HCT116 (cell line): ENCODE measurements at places on chromosomes 4 and X. TPM values are rescaled to one million over a fixed set of nuclear protein-coding genes. Genes with fewer than 3 reads are reported as not detected.

GRCh38 chrX:80879143-80879542 is 69.5 kb upstream of the BRWD3 start:
- H3K4me1 ChIP-seq: no peaks in the 10 kb centered on the region
- DNase-seq: no peak
- H3K36me3 ChIP-seq: no peaks in the 10 kb centered on the region
- no peaks in the 10 kb centered on the region for H3K27me3 ChIP-seq
- H3K27ac ChIP-seq: no peak overlapping the region

The GAGE12J gene
- not detected for total RNA-seq

DNA sequence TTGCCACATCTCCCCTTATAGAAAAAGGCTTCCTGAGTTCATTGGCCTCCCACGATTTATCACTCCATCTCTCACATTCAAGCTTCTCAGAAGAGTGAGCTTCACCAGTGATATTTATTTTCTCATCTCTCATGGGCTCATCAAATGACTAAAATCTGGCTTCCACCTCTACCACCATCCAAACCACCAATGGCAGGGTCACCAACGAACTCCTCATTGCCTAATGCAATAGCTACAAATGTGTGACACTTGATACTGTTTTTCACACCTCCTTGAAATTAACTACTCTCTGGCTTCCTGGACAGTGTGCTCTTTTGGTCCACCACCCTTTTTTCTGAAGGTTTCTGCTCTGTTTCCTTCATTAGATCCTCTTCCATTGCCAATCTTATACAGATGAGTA is 129.0 kb downstream of the SH2D1A start:
- no peak overlapping the region for H3K27ac ChIP-seq
- H3K27me3 ChIP-seq: no peaks in the 10 kb centered on the region
- no peaks in the 10 kb centered on the region for H3K4me1 ChIP-seq
- no peak overlapping the region for H3K4me3 ChIP-seq

The FAM120C gene
- 6.1 TPM for total RNA-seq

DNA sequence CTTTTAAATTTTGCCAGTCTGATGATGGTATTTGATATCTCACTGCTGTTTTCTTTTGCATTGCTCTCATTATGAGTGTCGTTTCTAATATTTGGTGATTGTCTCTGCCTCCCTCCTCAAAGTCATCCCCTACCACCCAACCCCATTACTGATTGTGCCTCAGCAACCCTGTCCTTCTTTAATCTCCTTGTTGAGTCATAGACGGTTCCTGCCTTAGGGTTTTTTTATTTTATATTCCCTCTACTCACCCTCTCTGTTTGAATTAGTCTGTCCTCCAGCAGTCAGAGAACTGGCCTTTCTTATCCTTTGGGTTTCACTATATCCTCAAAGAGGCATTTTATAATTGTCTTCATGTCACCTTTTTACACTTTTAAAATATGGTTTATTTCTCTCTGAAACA is 409.3 kb upstream of the CPEB2 start:
- H3K4me3 ChIP-seq: no peak overlapping the region
- H3K4me1 ChIP-seq: no peaks in the 10 kb centered on the region
- H3K27ac ChIP-seq: no peak overlapping the region
- H3K36me3 ChIP-seq: no peaks in the 10 kb centered on the region
- DNase-seq: no peak

- no peaks in the 10 kb centered on the region for H3K36me3 ChIP-seq
- no peak overlapping the region for H3K27ac ChIP-seq
- no peak overlapping the region for H3K4me3 ChIP-seq
- no peaks in the 10 kb centered on the region for H3K4me1 ChIP-seq
Observed at GRCh38 chrX:105190252-105190853, 30.1 kb downstream of the TEX13A start.

DNA sequence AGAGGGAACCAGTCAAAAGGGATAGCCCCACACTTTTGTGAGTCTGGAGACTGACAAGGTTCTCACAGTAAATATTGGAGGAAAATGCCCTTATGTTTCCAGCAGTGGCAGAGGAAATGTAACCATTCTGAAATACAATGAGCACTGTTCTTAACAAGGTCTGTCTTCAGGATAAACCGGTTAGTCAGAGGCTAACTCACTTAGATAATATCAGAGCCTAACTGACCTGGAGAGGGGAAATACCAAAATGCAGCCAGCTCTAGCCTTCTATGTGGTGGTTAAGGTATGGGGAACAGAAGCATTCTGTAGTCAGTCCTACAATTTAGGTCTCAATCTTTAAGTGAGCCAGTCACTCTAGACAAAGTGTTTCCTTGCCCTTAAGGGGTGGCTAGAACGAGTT is 70.8 kb downstream of the TBCK start:
- H3K4me1 ChIP-seq: no peaks in the 10 kb centered on the region
- no peak for DNase-seq
- H3K27ac ChIP-seq: no peak overlapping the region
- no peak overlapping the region for H3K4me3 ChIP-seq

GRCh38 chr4:88900432-88900831 is 156.6 kb downstream of the FAM13A start:
- H3K4me3 ChIP-seq: no peak overlapping the region
- no peak for DNase-seq
- H3K27me3 ChIP-seq: no peaks in the 10 kb centered on the region

DNA sequence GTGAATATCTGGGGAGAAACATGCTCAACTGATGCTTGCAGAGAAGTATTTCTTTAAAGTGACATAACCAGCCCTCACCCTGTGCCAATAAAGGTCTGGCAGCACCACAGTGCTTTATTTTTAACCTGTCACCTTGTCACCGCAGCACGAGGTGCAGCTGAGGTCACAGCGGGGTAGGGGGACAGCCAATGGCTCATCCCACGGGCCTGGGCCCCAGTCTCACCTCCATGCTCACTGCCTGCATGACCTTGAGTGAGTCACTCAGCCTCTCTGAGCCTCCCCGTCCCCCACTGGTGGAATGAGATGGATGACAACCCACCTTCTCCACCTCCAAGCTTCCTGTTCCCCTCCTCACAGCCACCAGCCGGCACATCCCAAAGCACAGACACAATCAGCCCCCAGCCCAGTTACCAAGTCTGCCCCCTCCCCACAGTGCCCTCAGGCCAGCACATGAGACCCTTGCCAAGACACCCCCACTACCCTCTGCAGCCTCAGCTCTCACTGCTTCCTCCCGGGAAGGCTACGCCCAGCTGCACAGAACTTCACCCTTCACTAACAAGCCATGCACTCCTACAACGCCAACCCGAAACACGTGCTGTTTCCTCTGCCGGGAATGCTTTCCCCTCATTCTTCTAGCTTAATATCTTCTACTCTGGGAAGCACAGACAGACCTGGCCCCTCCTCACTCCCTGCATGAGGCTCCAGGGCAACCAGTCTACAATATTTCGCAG is 24.9 kb upstream of the MAN2B2 start:
- no peak overlapping the region for H3K4me3 ChIP-seq
- H3K27ac ChIP-seq: no peak overlapping the region
- H3K27me3 ChIP-seq: peaks cover 41% of the 10 kb centered on the region
- H3K4me1 ChIP-seq: no peaks in the 10 kb centered on the region

DNA sequence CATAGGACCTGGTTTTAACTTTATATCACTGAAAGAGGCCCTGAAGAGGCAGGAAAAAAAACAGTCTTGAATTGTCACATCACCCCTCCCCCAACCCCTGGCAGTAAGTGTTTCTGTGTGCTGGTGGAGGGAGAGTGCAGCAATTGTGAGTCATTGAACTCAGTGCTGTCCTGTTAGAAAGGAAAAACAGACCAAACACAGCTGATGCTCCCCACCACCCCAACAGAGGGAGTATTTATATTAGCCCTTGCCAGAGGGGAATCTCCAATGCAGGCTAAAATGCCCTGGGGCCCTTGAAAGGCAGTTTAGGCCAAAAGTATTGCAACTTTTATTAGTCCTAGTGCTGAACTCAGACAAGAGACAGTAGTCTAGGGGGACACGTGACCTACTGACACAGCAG is 197.8 kb upstream of the AGTR2 start:
- H3K27ac ChIP-seq: no peak overlapping the region
- DNase-seq: no peak
- H3K27me3 ChIP-seq: no peaks in the 10 kb centered on the region
- no peak overlapping the region for H3K4me3 ChIP-seq
- no peaks in the 10 kb centered on the region for H3K36me3 ChIP-seq
- H3K4me1 ChIP-seq: no peaks in the 10 kb centered on the region

The NEUROG2 gene
- total RNA-seq: 0.12 TPM

DNA sequence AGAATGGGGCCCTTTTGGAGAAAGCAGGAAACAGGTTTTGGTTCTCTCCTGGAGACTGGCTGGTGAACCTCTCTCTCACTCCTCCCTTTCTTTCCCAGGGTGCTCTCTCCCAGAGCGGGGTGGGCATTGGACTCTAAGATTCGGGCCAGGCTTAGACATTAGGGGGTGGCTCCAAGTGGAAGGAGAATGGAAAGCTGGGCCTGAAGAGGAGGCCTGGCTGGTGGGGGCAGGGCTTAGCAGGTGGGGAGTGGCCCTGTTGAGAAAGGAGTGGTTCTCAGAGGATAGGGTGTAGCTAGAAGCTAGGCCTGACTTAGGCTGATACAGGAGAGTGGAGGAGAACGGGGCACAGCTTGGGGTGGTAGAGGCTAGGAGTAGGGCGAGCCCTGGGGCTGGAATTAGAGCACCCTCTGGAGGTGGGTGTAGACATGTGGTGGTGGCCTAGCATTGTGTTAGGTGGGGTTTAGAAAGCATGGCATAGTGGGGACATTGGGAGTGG is 5.7 kb downstream of the PLP2 start:
- H3K36me3 ChIP-seq: peaks cover 9% of the 10 kb centered on the region; the same call in 1 of the 2 replicates
- no peaks in the 10 kb centered on the region for H3K27me3 ChIP-seq
- H3K4me1 ChIP-seq: peaks cover 38% of the 10 kb centered on the region
- no peak overlapping the region for H3K4me3 ChIP-seq

DNA sequence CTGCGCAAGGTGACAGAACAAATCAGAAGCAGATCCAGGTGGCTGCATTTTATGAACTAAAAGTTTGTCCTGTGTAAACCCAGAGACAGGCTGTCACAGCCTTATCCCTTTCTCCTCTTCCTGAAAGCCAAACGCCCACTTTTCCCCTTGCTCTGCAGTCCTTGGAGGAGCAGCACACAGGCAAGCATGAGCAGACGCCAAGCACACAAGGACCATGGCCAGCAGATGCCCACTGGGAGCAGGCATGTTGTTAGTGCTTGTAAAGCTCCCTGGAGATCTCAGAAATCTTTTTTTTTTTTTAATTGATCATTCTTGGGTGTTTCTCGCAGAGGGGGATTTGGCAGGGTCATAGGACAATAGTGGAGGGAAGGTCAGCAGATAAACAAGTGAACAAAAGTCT is 11.5 kb upstream of the HOPX start:
- no peaks in the 10 kb centered on the region for H3K36me3 ChIP-seq
- DNase-seq: no peak
- H3K4me3 ChIP-seq: no peak overlapping the region
- H3K4me1 ChIP-seq: no peaks in the 10 kb centered on the region
- no peak overlapping the region for H3K27ac ChIP-seq

DNA sequence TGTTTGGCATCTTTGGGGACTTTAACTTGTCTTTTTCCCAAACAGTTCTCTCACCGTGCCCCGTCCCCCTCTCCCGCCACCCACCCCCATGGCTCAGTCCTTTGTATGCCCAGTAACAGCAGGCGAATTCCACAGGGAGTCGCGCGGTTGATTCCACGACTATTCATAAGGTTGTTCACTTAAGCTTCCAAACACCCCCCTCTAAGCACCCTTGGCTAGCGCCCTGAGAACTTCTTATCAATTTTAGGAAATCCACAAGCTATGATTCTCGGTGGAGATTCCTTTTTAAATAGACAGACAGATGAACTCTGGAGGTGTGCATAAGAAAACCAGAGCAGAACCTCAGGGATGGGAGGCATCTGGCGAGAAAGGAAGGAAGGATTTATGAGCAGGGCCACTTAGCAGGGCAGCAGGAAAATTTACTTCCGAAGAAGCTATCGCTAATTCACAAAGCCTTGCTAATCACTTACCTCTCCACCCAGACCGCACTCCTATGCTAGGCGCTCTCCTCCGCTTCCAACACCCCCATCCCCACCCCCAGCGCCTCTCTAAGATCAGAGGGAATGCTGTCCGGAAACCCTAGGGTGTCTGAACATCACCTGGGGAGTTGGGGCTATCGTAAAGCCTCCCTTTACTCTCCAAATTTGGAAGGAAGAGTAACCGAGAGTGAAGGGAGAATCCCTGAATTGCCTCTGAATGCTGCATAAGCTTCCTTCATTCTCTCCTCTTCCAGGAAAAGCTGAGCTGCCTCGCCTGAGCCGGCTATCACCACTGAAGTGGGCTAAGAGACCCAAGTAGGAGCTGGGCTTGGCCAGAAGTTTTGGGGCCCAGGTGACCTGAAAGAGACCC is 1.7 kb downstream of the UNC5C start:
- H3K27me3 ChIP-seq: no peaks in the 10 kb centered on the region
- H3K27ac ChIP-seq: no peak overlapping the region
- no peaks in the 10 kb centered on the region for H3K4me1 ChIP-seq

- DNase-seq: no peak
- peak within 1 kb of the TSS; percentile 60 for H3K4me3 ChIP-seq
- peak within 1 kb of the TSS; percentile 63; the same call in 1 of the 2 replicates for H3K27ac ChIP-seq
- no peaks in the 10 kb centered on the region for H3K27me3 ChIP-seq
Observed at GRCh38 chrX:9785944-9786797, at the start of gene SHROOM2. Gene SHROOM2, plus strand, starts transcription at chrX:9786429. Its CDS starts 117 bp downstream, at chrX:9786546.

DNA sequence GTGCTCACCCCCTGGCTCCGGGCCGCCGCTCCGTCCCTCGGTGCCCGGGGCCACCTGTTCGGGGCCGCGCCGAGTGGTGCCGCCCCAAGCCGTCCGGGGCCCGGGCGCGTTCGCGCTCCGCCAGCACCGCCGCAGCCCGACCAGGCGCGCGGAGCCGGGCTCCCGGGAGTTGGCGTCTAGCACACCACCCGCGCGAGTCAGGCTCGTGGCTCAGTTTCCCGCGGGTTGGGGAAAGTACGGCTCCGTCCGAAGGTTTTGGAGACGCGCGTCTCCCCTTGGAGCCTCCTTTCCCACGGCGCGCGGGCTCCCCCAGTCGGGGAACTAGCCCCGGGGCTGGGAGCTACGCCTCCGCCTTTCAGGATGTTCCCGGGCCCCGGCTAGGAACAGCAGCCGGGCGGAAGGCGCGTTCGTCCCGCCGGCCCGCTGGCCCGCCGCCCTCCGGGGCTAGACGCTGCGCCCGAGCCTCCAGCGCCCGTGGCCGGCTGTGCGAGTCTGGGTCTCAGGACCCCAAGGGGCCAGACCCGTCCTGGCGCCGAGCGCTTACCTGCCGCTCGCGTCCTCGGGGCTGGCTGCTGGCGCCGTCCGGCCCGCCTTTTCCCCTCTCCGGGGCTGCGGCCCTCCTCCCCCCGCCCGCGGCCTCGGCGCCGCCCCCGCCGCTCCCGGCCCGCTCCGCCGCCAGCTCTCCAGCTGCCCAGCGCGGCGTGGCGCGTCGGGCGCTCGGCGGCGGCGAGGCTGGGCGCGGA is at the start of gene ADGRG2:
ADGRG2 (minus strand) TSS at position 571 of the 743 bp plus-strand sequence. CDS start 53,634 bp downstream, outside the sequence.
- H3K27me3 ChIP-seq: no peaks in the 10 kb centered on the region
- no peak within 1 kb of the TSS for H3K4me3 ChIP-seq
- H3K27ac ChIP-seq: no peak within 1 kb of the TSS
- no peaks in the 10 kb centered on the region for H3K4me1 ChIP-seq
- no peak for DNase-seq

The CT55 gene
- not detected for total RNA-seq

DNA sequence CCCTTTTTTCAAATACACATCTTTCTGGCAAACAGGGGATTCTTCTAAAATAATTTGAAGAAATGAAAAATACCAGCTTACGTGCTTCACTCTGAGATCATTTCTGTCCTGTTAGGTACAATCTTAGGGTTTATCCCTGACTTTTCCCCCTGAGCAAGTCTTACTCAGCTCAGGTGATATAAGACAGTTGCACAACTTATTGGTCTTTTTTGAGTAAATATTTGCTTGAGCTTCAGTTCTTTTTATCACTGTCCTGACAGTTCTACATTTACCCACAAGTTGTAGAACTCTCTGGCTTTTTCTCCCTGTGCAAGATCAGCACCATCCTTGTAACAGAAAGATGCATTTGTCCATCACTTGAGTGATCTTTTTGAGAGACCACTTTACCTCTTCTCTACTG is 84.9 kb downstream of the MID1IP1 start:
- no peak overlapping the region for H3K27ac ChIP-seq
- H3K4me3 ChIP-seq: no peak overlapping the region
- H3K4me1 ChIP-seq: no peaks in the 10 kb centered on the region
- no peaks in the 10 kb centered on the region for H3K27me3 ChIP-seq
